ENCODE measurements at places on chromosomes 5 and 9.

GRCh38 chr5:100161868-100162267 lies 373.3 kb upstream of the FAM174A start:
- DNase-seq = no peak

GRCh38 chr5:178423431-178423830 lies 166.8 kb downstream of the COL23A1 start:
- DNase-seq = no peak

GRCh38 chr5:161306351-161306995 lies 240.1 kb downstream of the GABRB2 start:
- no peak for DNase-seq

- no peak for DNase-seq
These were observed 432.1 kb upstream of the RGMB start for GRCh38 chr5:98341038-98342032.

- DNase-seq = no peak
These were observed at the start of gene GPX8 for GRCh38 chr5:55159763-55160492. Gene GPX8, plus strand, starts transcription at chr5:55160171. Its CDS starts 22 bp downstream, at chr5:55160193.

DNA sequence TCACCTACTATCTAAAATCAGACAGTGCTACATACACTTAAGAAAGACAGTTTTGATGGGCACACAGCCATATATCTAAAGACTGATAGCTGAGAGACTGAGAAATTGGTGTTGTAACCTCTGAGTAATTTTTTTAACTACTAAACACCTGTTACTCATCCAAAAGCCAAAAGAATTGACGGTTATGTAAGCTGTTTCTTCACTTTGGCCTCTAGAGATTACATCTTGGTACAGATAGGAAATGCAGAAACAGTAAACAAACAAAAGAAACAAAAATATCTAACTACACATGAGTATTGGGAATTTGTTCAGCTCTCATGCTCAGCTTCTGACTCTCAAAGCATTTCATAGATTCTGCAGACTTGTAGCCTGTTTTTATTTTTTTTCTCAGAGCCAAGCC lies 152.1 kb upstream of the GAS1 start:
- no peak for DNase-seq

GRCh38 chr5:178590141-178590923 lies at the start of gene COL23A1:
Gene COL23A1, minus strand, starts transcription at chr5:178590393.
- no peak for DNase-seq

DNA sequence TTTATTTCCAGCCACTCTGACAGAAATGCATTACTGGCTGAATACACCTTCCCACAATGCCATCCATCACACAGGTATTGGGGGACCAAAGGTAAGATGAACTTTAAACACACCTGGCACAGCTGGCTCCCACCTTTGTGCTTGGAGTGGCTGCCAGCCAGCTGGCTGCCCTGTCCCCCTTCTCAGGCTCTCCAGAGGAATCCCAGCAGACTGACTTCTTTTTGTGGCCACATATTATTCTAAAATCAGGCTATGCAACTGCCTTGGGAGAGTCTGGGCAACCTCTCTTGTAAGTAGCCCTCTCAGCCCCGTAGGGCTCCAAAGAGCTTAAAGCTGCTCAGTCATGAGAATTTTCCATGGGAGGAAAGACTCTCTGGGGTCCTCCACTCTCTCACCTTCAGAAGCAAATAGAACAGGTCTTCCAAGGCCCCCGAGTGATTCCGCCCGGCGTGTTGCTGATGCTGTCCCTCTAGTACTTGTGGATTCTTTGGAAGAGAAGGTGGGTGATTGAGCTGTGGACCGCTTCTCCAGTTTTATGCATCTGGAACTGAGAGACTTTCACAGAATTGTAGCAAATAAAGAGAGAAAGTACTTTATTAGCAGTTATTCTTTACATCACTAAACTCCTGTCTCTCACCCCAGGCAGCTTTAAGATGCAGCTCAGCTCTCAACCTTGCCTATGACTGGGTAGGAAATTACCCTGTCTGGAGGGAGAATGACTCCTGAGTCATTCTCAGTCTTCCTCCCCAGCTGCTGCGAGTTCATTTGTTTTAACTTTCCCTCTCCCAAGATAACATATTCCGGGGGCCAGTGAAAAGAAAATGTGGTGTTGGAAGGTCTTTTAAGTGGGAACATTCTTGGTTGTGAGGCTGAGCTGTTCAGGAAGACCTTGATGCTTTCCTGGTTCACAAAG lies 159.4 kb upstream of the PITX1 start:
- DNase-seq = no peak

DNA sequence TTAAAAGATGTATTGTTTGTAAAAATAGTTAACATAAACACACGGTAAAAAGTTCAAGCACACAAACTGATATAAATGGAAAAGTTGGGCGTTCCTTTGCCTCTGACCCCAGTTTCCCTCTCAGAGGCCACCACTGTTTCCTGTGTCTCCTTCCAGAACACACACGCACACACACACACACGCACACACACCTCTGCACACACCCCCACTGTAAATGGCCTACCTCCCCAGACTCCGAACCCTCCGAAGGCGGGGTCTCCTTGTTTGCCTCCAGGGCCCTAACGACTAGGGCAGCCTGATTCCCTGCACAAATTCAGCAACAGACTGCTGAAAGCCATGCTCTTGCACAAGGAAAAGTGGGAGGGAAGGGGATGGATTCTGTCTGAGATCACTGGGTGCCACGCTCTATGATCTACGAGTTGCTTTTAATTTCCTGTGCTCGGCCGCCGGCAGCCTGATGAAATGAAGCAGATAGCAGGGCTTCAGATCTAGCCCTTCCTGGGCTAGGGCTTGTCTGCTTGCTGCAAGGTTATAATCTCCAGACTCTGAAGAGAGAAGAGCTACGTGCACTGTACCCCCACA lies 184.0 kb upstream of the IL12B start:
- no peak for DNase-seq

DNA sequence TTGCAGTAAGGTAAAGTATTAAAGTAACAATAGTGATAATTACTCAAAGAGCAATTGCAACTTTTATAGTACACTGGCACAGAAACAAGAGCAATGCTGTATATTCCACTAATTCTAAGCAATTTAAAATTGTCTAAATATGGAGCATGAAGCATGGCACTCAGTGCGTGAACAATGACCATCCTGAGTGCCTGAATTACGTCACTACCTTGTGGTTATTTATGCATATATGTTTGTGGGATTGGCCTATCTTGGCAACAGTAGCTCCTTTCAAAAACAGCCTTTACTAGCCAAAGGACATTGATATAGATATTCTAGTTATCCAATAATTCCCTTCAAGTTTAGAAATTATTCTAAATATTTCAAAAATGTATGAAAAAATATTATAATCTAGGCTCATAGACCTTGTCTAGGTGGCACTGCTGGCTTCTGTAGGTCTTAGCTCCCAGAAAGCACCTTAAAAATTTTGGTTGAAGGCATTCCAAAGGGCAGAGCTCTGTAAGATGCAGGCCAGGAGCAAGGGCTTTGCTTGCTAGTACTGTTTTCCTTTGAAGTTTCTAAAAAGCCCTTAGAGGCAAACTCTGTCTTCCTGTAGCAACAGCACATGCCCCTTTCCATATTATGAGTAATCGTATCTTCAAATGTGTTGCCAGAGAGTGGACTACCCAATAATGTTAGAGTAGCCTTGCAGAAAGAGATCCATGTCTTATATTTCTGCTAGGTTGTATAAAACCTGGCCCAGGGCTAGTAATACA lies 719.3 kb downstream of the NR2F1-AS1 start:
- no peak for DNase-seq

GRCh38 chr9:35686222-35687203 lies 3.2 kb downstream of the TPM2 start:
- DNase-seq = no peak

GRCh38 chr5:77407152-77407551 lies 85.0 kb downstream of the WDR41 start:
- no peak for DNase-seq

- no peak for DNase-seq
These were observed 2.8 kb upstream of the DIPK1B start for GRCh38 chr9:136709454-136710109.

DNA sequence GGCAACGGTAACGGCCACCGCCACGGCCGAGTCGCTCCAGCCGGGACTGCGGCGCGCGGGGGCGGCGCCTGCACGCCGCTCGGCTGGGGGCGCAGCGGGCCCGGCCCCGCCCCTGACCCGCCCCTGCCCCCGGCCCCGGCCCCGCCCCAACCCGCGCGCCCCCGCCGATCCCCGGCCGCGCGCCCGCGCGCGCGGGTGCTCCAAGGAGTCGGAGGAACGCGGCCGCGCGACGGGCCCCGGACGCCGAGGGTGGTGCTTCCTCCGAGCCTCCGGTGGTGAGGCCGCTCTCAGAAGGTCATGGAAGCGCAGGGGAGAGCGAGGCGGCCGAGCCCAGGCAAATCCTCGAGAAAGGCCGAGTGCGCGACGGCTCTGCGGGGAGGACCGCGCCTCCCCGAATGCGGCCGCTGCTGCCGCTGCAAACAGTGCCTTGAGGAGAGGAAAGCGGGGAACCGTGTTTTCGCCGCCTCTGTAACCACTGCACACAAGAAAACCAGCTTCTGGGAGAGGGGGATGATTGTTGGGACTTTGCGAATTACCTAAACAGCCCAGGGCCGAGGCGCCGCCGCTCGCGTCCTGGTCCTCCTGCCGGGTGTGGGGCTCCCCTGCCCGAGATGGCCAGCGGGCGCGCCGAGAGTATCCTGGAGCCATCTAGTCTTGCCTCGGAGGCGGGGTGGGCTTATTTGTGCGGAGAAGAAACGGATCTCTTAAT lies at the start of gene LIFR:
Gene LIFR (minus strand): TSS at position 48 of the 709 bp plus-strand sequence. CDS start 25,999 bp downstream, outside the sequence.
- no peak for DNase-seq

- DNase-seq = no peak
These were observed 257.0 kb upstream of the PRR16 start for GRCh38 chr5:120207129-120207528.

DNA sequence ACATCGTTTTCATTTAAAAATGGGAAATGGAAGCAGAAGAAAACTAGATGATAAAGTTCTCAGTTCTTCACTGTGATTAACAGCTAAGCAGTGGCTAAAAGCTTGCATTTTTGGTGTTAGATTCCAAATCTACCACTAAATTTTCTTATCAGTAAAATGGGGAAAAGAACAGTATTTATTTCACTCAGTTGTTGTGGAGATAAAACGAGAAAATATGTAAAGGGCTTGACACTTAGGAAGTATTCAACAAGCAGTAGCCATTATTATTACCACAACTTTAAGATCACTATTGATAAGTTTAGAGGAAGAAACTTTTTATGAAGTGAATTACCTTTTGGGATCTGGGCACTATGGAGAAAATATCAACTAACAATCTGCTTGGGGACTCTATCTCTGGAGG lies 4.5 kb downstream of the STOM start:
- DNase-seq = no peak
